MCF 10A (cell line): ENCODE measurements at places on chromosomes 2 and 18. TPM values are rescaled to one million over a fixed set of nuclear protein-coding genes. Genes with fewer than 3 reads are reported as not detected.

The CRYGD gene
- not detected in 2 replicates for total RNA-seq

The TNS1 gene
- 2.9 and 3.3 TPM in 2 replicates for total RNA-seq

The SERPINB2 gene
- total RNA-seq: 0.47 and 0.82 TPM in 2 replicates

The HOXD3 gene
- total RNA-seq: not detected in 2 replicates

The SLC38A11 gene
- total RNA-seq: not detected in 2 replicates
